ENCODE measurements at places on chromosomes 1 and 21. TPM values are rescaled to one million over a fixed set of nuclear protein-coding genes. Genes with fewer than 3 reads are reported as not detected.

GRCh38 chr1:150173141-150173585 is 23.4 kb downstream of the PLEKHO1 start:
- no peak for DNase-seq
- no peak overlapping the region for H3K4me3 ChIP-seq
- H3K27me3 ChIP-seq: no peaks in the 10 kb centered on the region
- H3K36me3 ChIP-seq: no peaks in the 10 kb centered on the region

TIE1 gene
- 32.7 TPM for total RNA-seq

DNA sequence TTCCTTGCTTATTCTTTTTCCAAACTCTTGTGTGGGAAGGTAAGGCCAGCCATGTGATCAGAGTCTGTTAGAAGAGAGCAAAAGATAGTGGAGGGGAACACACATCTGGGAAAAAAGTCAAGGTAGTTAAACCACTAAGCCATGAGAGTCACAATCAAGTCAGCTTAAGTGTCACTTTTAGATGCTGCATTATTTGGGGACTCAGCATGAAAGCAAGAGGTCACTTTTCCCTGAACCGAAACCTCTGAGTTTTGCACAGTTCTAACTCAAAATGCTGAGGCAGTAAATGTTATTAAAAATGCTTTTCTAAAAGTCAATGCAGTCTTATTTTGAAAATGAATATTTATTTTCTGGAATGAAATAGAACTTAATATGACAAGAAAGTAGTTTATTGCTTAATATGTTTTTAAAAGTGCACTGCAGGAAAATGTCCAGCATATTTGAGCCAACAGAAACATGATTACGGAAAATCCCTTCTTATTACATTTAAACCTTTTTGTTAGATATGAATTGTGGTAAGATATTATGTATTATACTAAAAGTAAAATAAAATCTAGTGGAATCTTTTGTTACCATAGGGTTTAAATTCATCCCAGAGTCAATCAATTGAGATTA is 69.3 kb downstream of the RBM11 start:
- H3K27ac ChIP-seq: no peak overlapping the region
- DNase-seq: peak; percentile 56
- H3K4me1 ChIP-seq: no peaks in the 10 kb centered on the region
- peaks cover 2% of the 10 kb centered on the region for H3K27me3 ChIP-seq
- H3K4me3 ChIP-seq: no peak overlapping the region

DNA sequence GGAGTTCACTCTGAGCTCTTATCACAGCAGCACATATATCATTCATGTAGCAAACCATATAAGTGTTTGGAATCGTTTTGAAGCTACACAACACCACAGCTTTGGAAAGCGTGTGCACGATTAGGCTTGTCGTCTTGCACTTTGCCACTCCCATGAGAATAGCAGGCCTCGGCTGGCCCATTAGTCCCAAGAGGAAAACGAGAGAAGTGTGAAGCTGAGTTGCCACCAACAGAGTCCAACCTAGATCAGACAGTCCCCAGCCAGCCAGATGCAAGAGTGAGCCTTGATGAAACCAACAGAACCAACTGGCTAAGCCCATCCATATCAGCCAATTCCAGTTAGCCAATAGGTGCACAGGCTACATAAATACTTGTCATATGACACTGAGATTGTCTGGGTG is 238.4 kb downstream of the C1orf94 start:
- peaks cover 2% of the 10 kb centered on the region for H3K27me3 ChIP-seq
- no peak for DNase-seq
- no peaks in the 10 kb centered on the region for H3K36me3 ChIP-seq
- H3K4me3 ChIP-seq: no peak overlapping the region

DNA sequence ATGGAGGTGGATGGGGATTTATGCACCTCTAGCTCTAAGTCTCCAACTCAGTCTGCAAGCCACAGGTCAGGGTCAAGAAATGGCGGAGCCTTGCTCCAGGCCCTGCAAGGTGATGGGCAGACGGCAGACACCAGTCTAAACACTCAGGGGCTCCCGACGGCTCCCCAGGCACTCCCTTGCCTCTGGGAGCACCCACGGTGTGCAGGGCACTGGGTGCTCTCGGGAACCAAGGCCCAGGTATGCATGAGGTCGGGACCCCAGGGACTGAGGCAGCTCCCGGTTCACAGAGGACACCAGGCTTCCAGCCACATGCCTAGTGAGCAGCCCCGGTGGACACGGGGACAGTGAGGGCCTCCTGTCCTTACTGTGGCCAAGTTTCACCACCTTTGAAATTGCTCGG is 53.1 kb upstream of the TTC34 start:
- no peak for DNase-seq
- peaks cover 44% of the 10 kb centered on the region for H3K27me3 ChIP-seq
- no peak overlapping the region for H3K27ac ChIP-seq
- no peak overlapping the region for H3K4me3 ChIP-seq
- H3K4me1 ChIP-seq: peaks cover 15% of the 10 kb centered on the region

DNA sequence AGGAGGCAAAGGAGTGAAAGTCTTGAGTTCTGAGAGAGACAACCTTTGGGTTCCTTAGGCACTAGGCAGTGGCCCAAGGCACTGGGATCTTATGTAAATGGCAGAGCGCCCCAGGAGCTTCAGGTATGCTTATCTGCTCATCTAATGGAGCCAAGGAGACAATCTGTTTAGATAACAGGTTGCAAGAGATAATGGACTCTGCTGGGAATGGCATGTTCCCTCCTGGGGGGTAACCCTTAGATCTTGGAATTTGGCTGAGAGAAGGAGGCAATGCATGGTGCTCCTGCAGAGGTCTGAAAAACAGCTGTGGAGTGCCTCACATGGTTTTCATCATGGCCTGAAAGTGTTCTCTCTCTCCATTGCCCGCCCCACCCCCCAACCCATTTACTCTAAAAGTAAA is 44.1 kb upstream of the WLS start:
- H3K27ac ChIP-seq: no peak overlapping the region
- DNase-seq: no peak
- H3K4me3 ChIP-seq: no peak overlapping the region
- no peaks in the 10 kb centered on the region for H3K4me1 ChIP-seq
- no peaks in the 10 kb centered on the region for H3K27me3 ChIP-seq

GRCh38 chr1:151867321-151867720 is 13.8 kb upstream of the THEM5 start:
- DNase-seq: no peak
- H3K36me3 ChIP-seq: no peaks in the 10 kb centered on the region
- H3K4me3 ChIP-seq: no peak overlapping the region
- no peaks in the 10 kb centered on the region for H3K27me3 ChIP-seq
- H3K27ac ChIP-seq: no peak overlapping the region
- no peaks in the 10 kb centered on the region for H3K4me1 ChIP-seq

EDN2 gene
- 0.18 TPM for total RNA-seq

All from muscle of leg (tissue), 16 donors.